ENCODE measurements at places on chromosomes 2 and 18.

GRCh38 chr2:227377467-227378351 lies 1.4 kb downstream of the TM4SF20 start:
- no peak for DNase-seq

GRCh38 chr2:70565039-70565731 lies 11.6 kb upstream of the TGFA start:
- DNase-seq = no peak

GRCh38 chr18:10797896-10798295 lies 272.1 kb downstream of the NAPG start:
- DNase-seq = no peak

DNA sequence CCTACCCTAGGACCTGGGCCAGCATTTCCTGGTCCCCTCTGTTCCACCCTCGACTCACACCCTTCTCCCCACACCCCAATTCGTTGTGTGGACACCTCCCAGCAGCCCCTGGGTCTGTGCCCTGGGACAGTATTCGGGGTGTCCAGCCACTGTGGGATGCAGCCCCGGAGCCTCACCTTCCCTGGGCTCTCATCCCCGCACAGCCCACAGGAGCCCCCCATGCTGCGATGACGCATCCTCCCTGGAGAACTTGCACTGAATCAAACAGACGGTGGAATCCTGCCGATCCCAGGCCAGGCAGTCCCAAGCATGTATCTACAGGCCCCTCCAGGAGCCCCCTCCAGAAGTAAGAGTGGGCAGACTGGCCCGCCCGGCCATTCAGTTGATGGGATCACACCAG lies 9.7 kb downstream of the ITM2C start:
- DNase-seq = no peak

Data from CD4-positive, alpha-beta T cell treated with Interleukin-12 subunit alpha and Interleukin-12 subunit beta, for 1 hour (primary cell).